ENCODE measurements at places on chromosomes 12 and 14.

GRCh38 chr12:132632521-132633228 is 14.1 kb downstream of the P2RX2 start:
- DNase-seq: no peak

DNA sequence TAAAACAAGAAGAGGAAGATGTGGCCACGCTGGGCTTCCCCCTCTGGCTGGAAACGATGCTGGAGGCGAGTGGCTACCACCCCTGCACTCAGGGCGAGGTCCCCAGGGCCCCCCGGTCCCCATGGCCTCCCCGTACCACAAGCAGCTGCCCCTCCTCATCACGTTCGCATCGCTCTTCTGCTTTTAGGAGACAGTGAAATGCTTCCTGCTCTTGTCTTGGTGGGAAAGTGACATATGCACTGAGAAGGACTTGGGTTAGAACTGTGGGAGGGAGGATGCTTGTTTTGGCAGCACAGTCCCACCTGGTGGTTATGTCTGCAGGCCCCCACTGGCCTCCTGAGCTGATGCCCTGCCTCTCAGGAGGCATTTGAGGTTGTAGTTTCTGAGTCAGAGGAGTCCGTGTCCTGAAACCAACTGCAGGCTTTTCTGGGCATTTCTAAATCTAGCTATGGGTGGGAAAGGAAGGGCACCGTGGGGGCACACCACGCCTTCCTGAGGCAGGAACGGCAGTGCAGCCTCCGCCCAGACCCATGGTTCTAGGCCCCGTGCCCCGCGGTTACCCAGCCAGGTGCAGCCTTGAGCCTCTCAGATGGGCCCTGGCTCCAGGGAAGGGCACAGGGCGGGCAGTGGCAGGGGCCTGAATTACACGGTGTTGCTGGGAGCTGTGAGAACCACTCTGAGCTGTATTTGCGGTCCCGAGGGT is 139.3 kb downstream of the ADGRD1 start:
- DNase-seq: peak; percentile 40

DNA sequence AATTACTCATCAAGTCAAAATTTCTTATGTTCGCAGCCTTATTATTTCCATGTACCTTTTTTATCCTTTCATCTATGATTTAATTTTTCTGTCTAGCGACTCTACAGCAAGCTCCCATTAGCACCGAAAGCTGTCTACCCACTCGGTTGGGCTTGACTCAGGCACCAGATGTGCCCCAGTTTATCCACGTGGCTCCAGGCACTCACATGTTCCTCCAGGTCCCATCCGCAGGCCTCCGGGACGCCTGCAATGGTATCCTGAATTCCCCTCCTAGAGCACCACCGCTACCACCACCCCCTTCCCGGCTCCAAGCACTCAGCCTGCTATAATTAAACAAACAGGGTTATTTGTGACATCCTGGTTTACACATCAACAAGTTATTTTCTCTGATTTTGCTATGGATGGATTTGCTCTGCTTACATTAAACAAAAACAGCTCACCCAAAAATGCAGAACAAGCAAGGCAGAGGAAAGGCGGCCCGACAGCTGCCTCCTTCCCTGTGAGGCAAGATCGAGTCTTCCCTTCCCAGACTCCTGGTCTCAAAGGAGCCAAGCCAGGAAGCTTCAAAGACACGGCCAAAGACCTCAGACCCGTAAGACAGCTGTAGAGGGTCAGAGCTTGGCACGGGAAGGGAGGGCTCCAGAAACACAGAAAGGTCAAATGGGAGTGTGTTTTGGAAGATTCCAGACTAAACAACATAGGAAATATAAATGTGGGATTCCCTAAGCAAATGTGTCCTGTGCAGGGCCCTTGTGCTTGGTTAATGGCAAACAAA is 253.8 kb downstream of the TTC8 start:
- DNase-seq: no peak

GRCh38 chr14:78448164-78449094 is 278.3 kb downstream of the NRXN3 start:
- DNase-seq: peak; percentile 43

DNA sequence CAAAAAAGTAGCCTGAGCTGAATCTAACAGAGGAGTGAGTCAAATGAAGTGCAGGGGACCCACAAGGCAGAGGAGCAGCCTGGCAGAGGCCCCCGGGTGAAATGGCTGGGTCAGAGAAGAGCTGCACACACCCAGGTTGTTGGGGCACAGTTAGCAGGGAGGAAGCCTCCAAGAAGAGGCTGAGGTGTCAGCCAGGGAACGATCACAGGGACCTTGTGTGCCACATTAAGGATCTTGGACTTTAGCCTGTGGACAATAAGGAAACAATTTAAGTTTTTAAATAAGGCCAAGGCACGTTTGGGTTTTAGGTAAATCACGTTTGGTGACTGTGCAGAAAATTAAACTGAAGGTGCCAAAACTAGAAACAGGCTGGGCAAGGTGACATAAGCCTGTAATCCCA is 35.1 kb downstream of the OR10P1 start:
- DNase-seq: no peak

- no peak for DNase-seq
Observed at GRCh38 chr12:84277986-84278385, 634.6 kb downstream of the SLC6A15 start.

DNA sequence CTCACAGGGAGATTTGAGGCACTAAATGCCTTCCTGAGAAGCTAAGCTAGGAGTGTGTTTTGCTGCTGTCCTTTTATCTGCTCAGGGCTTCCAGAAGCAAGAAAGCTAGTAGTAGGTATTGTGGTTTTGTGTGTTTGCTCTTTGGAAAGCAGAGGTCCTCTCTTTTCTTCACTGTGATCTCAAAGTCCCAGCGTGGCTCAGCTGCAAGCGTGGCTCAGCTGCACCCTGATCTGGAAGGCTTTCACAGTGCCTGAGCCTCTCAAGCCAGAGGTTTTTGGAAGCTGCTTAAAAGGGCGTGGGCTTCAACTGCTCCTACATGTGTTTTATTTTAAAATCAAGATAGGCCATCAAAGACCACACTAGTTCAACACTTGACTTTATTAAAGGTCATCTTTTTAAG is 337.4 kb upstream of the RGS6 start:
- DNase-seq: no peak

- DNase-seq: no peak
Observed at GRCh38 chr14:95537298-95538089, 2.6 kb downstream of the GLRX5 start.

- DNase-seq: no peak
Observed at GRCh38 chr12:39443929-39444209, 949 bp upstream of the KIF21A start.

DNA sequence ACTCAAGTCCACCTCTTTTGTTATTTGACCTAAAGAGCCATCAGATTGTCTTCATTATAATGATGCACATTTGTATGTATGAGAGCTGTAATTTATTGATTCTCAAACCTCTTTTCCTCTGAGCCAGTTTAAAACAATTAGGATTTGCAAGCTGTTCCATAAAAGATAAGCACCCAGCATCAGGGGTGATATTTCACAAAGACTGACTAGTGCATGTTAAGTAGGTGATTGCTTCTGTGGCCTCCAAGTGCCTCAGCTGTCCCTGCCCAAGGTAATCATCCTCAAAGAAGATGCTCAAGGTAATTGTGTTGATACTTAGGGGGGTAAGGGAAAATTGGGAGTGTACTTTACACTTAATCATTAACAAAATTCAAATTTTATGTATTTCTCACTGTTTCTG is 18.2 kb downstream of the CEP128 start:
- DNase-seq: no peak

- DNase-seq: no peak
Observed at GRCh38 chr12:110458756-110459155, 8.6 kb upstream of the ARPC3 start.

DNA sequence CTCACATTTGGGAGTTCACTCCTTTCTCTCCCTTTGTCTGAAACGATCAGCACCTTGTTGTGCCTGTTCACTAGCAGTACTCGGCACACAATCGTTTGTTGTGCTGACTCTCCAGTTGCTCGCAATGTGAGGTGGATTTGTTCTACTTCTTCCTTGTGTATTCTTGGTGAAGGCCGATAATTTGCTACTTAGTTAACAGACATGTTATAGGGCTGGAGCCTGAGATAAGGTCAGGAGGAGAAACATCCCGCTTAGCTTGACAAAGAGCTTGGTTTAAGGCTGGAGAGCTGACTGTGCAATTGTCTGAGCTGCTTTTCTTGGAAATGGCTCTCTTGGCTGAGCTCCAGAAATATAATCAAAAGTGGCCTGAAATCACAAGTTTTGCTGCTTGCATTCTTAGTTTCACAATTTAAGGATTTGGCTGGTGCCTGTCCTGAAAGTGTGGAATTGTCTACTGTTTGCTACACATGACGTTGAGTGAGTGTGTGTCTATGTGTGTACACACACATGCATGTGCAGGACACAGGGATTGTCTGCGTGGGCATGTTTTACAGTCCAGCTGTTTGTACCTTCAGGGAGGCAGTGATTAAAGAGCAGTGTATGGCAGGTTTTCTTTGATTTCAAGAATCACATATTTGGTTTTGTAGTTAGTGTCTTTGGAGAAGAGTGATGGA is 77.7 kb downstream of the ARF6 start:
- DNase-seq: no peak

DNA sequence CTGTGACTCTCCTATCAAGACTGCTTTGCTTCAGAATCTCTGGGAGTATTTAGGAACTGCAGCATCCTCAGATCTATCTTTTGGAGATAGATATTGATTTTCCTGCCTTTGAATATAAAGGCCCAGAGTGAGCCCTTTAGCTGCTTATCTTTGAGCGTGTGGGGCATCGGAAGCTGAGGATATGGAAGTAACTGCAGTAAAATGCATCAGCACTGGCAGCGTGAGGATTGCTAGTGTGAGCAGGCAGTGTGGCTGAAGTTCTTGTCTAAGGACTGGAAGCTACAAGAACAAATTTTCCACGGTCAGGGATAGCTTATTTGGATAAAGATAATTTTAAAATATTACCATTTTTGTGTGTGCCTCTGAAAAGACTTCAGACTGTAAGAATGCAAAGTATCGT is 474.7 kb downstream of the NPAS3 start:
- no peak for DNase-seq

DNA sequence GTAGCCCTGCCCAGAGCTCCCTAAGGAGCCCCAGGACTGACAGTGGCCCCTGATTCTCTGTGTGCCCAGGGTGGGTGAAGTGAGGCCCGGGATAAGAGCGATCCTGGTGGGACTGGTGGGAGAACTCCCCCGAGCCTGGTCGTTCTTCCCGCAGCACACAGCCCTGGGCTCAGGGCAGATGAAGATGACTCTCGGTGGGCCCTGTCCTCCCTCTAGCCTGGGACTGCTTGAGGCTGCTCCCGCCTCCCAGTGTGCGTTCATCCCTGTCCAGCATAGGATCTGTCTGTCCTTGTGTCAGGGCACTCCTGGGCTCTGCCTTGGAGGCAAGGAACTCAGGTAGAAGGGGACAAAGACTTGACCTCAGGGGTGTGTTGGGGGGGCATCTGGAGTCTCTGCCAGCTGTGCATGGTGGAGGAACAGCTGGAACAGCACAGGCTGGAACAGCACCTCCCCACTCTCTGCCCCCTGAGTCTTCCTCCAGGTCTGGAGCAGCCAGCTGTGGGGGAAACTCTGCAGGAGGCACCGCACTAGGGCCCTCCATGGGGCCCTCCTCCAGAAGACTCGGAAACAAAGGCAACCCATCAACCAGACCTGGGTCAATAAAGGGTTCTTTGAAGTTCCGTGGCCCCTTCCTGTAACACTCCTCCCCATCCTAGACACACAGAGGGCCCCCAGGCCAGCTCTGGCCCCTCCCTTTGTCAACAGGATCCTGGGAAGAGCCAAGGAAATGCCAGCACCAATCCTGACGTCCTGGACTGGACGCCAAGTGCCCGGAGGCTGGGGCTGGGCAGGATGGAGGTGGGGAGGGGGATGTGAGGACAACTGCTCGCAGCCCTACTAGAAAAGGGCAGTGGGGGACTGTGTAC is 15.9 kb downstream of the FAIM2 start:
- DNase-seq: no peak

DNA sequence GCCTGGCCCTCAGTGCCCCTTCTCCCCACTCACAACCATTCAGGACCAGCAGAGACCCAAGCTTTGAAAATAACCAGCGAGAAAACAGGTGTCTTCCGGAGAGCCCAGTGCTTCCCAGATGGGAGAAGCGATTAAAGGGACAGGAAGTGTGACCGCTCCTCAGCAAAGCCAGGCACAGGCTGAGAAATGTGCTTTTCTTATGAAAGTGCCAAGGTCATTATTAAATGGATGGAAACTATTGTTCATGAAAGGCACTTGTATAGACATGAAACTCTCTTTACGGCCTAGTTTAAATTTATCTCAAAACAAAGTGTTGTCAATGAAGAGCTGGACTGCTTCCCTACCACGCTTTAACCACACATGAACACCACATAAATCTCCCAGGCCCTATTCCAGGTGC is 210.4 kb downstream of the SPTSSA start:
- no peak for DNase-seq

DNA sequence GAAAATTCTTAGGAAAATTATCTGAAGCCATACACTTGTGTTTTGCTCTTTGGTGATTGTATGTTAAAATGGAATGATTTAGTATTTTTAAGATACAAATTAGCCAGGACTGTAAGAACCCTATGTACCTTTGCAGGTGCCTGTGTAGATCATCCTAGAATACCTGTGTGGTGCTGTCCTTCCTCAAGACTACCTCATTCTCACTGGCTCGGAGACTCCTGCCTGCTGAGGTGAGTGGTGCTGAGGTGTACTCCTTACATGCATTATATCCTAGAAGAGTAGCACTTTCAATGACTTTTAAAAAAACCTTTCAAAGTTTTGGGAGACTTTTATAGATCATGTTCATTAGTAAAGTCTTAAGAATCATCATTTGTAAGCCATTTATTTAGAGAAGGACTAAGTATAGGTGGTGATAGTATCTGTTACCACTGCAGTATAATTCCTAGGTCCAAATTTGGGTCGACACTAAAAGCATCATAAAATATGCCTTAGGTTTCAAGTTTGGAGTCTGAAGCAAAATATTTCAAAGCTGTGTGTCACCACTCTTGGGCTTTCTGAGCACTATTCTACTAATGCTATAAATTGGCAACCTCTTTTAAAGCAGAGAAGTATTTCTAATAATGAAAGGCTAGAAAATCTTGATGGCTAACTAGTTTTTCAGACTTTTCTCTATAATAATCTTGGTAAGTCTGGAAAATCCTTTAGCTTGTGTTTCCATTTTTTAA is 36.6 kb downstream of the RASSF8 start:
- no peak for DNase-seq

DNA sequence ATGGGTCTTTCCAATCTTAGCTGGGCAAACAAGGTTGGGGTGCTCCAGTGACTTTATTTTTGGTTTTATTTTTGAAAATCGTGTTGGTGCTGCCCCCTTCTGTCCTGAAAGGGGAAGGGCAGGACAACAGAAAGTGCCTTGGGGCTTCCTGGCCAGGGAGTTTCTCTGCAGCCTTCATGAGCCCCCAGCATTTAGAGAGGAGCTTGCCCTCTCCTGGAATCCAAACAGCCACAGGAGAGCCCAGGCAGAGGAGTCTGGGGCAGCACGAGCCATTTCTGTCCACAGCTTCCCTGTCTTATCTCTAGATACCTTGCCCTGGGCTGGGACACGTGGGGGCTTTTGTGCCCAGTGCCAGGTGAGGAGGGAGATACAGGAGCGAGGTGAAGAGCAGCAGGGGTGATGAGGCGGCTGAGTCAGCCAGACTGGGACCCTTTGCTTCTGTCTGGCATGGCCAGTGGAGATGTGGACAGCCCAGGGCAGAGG is 4.4 kb upstream of the C1RL start:
- DNase-seq: no peak

Measured in Right ventricle myocardium superior (tissue), 1 donor.